Vagina (tissue), 2 donors: ENCODE measurements at places on chromosomes 3 and 15.

- no peak overlapping the region for H3K27ac ChIP-seq
- H3K27me3 ChIP-seq, result no peaks in the 10 kb centered on the region
These were observed 121.2 kb upstream of the PLXND1 start for GRCh38 chr3:129727707-129728106.

DNA sequence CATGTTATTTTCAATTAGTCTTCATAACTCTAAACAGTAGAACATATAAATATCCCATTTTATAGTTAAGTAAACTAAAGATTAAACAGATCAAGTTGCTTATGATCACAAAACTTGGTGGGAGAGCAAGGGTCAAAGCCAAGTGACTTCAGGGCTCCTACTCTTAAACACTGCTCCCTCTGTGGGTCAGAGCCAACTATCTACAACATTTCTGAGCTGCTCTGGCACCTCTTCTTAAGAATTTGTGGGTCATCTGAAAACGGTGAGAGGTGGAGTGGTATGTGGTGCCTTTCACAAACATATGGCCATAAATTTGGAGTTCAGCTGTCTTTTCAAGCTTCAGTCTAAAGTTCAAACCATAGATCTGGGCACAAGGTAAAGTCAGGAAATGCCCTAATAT lies 10.9 kb downstream of the ATG3 start:
- DNase-seq, result no peak
- H3K27ac ChIP-seq, result no peak overlapping the region
- no peaks in the 10 kb centered on the region for H3K27me3 ChIP-seq
- peaks cover 24% of the 10 kb centered on the region for H3K36me3 ChIP-seq
- peaks cover 16% of the 10 kb centered on the region for H3K4me1 ChIP-seq
- no peak overlapping the region for H3K4me3 ChIP-seq

DNA sequence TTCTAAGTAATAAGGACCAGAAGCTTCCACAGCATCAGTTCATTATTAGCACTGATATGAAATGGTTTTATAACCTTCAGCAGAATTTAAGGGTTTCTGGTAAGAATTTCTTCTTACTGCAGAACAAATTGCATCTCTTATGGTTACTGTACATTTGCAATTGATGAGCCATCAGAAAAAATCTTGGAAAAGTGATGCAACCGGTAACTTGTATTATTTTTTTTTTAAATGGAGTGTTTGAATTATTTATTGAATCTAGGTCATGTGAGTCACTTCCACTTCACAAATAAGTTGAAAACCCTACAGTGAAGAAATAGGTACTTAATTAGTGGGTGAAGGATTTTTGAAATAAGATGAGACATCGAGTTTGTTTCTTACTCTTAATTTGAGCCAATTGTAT lies 786.0 kb downstream of the TUSC7 start:
- H3K4me1 ChIP-seq, result no peaks in the 10 kb centered on the region
- H3K4me3 ChIP-seq, result no peak overlapping the region
- no peaks in the 10 kb centered on the region for H3K27me3 ChIP-seq
- H3K27ac ChIP-seq, result no peak overlapping the region
- no peak for DNase-seq

DNA sequence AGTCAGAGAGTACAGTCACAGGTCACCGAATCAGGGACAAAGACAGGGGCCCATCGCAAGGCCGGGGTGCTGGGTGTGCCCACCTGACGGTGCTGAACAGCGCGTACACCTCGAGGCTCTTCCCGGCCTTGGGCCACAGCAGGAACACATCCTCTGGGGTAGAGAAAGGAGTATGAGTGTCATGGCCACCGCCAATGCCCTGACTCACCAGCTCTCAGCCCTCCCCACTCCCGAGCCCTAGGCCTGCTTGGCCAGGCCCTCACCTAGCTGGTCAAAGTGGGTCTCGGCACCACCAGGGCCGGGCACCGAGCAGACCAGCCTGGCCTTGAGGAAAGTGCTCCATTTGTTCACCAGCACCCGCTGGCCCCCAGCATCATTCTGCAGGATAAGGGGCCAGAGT lies 4.2 kb downstream of the SEMA3G start:
- H3K4me3 ChIP-seq, result no peak overlapping the region
- H3K27me3 ChIP-seq, result no peaks in the 10 kb centered on the region
- H3K36me3 ChIP-seq, result no peaks in the 10 kb centered on the region
- H3K4me1 ChIP-seq, result peaks cover 25% of the 10 kb centered on the region
- H3K27ac ChIP-seq, result no peak overlapping the region

- H3K4me3 ChIP-seq, result no peak overlapping the region
- no peaks in the 10 kb centered on the region for H3K4me1 ChIP-seq
- DNase-seq, result no peak
- H3K36me3 ChIP-seq, result no peaks in the 10 kb centered on the region
- no peaks in the 10 kb centered on the region for H3K27me3 ChIP-seq
These were observed 73.9 kb downstream of the PEX5L start for GRCh38 chr3:179962629-179963387.

DNA sequence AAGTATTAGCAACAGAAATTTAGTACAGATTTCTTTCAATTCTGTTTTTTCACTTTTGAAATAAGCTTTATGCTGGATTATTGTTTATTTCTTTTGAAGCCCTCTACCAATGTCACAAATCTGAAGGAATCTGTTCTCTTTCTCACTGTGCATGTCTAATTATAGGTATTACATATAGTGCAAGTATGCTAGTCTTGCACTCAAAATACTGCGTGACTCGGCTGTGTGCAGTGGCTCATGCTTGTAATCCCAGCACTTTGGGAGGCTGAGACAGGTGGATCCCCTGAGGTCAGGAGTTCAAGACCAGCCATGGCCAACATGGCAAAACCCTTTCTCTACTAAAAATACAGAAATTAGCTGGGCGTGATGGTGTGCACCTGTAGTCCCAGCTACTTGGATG lies 95.8 kb upstream of the PLAAT1 start:
- H3K27ac ChIP-seq, result no peak overlapping the region
- DNase-seq, result no peak
- no peaks in the 10 kb centered on the region for H3K4me1 ChIP-seq
- H3K36me3 ChIP-seq, result no peaks in the 10 kb centered on the region
- H3K4me3 ChIP-seq, result no peak overlapping the region
- no peaks in the 10 kb centered on the region for H3K27me3 ChIP-seq

- no peaks in the 10 kb centered on the region for H3K4me1 ChIP-seq
- no peak for DNase-seq
- H3K27ac ChIP-seq, result no peak overlapping the region
- H3K27me3 ChIP-seq, result no peaks in the 10 kb centered on the region
- H3K36me3 ChIP-seq, result no peaks in the 10 kb centered on the region
- H3K4me3 ChIP-seq, result no peak overlapping the region
These were observed 49.9 kb upstream of the FURIN start for GRCh38 chr15:90818251-90819210.

DNA sequence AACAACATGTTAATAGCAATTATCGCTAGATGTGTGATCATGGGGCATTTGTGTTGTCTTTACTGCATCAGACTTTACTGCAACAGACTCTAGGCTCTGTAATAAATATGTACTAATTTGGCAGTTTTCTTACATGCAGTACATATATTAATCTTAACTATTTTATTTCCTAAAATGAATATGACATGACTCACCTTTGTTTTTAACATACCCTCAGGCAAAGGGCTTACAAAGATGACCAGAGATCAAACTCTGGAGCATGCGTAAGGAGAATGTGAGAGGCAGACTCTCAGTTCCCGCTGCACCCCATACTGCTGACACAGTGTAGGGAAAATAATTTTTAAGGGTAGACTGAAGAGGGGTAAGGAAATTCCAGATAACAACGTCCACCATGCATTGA lies 7.2 kb upstream of the FAM174B start:
- no peak overlapping the region for H3K27ac ChIP-seq
- H3K27me3 ChIP-seq, result no peaks in the 10 kb centered on the region
- H3K4me3 ChIP-seq, result no peak overlapping the region

DNA sequence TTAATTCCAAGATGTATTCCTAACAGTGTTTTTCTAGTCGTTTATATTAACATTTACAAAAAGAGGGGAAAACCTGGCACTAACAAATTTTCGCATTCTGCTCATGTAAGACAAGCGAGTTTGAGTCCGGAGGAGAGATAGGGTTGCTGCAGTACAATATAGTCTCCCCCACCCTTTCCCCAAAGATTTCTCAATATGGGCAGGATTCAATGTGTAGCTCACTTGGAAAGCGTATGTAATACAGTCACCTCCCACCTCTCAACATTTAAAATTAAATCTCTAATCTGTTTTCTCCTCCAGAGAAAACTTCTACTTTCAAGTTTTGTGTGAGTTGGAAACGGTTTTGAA lies 57.9 kb downstream of the CMSS1 start:
- H3K4me1 ChIP-seq, result peaks cover 31% of the 10 kb centered on the region
- H3K27me3 ChIP-seq, result no peaks in the 10 kb centered on the region
- H3K4me3 ChIP-seq, result peak overlapping the region; percentile 71
- no peaks in the 10 kb centered on the region for H3K36me3 ChIP-seq
- no peak for DNase-seq

- no peak overlapping the region for H3K27ac ChIP-seq
- H3K4me3 ChIP-seq, result no peak overlapping the region
- DNase-seq, result no peak
- no peaks in the 10 kb centered on the region for H3K36me3 ChIP-seq
These were observed 9.2 kb downstream of the CADM2 start for GRCh38 chr3:84967767-84968581.

DNA sequence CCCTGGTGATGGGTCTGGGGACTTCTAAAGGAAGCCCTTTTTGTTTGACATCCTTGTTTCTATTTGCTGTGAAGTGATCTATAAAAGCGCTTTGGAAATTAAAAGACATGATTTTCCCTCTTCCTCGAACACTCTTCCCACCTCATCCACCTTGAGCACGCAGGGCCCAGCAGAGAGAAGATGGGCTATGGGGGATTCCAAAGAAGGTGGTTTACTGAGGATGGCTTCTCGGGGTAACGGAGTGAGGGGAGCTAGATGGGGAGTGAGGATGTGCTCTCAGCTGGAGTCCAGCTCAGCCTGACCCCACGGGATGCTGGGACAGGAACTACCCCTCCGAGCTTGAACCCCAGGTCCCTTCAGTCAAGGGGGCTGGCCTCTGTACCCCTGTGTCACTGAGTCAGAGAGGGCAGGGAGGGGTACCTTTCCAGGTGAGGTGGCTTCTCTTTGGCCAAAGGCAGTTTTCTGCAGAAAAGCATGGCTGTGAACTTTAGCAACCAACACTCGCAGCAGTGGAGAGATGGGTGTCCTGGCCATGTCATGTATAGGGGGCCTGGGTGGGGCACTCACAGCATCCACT lies 180.7 kb upstream of the SMAD3 start:
- H3K36me3 ChIP-seq, result no peaks in the 10 kb centered on the region
- H3K4me3 ChIP-seq, result no peak overlapping the region
- no peak overlapping the region for H3K27ac ChIP-seq
- no peaks in the 10 kb centered on the region for H3K27me3 ChIP-seq

DNA sequence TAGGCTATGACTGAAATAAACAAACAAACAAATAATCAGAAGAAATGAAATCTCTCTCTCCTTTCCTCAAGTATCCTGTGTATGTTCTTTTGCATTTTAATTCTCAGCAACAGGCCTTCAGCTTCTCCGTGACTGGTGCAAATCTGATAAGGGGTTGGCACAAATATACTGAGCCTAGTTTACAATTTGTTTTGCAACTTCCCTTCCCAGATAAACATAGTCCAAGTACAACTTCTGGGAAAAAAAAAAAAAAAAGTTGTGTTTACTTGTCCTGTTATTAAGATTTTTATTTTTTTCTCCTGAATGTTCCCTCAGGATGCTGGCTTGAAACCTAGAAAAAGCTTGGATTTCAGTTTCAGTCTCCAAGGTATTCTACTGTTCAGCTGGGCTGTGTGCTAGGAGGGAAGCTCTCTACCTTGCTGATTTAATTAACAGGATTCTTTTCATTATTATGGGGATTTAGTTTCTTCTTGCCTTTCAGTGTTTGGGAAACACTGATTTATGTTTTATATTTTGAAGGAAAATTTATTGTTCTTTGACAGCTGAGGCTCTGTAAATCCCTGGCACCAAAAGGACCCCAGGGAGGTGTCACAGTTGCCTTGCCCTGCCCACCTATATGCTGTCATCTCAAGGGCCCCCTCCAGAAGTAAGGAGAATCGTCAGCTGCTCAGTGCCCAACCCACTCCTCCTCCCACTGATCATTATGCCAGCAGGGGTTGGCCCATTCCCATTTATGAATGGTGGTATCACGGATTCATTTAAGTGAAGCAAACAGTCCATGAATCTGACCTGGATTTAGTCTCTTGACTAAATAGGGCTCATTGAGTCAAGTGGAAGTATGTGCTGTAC lies 185.2 kb downstream of the MEIS2 start:
- H3K27me3 ChIP-seq, result no peaks in the 10 kb centered on the region
- H3K36me3 ChIP-seq, result no peaks in the 10 kb centered on the region
- H3K4me3 ChIP-seq, result no peak overlapping the region
- peaks cover 10% of the 10 kb centered on the region for H3K4me1 ChIP-seq
- H3K27ac ChIP-seq, result no peak overlapping the region

DNA sequence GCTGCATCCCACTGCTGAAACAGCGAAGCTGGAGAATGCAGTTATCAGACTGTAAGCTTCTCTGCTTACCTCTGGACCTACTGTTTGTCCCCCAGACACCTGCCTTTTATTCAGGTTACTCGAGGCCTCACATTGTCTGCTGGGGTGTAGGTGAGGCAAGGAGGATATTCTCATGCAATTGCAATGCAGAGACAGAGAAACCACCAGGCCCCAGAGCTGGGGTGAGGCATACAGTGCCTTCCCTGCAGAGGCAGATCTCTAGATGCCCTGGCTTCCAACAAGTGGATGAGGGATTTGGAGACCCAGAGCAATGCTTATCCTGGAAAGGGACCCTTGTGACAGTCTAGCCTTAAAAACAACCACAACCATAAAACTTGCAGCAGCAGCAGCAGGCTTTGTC lies 263.4 kb upstream of the ST8SIA2 start:
- no peak overlapping the region for H3K4me3 ChIP-seq
- DNase-seq, result no peak
- H3K4me1 ChIP-seq, result no peaks in the 10 kb centered on the region

DNA sequence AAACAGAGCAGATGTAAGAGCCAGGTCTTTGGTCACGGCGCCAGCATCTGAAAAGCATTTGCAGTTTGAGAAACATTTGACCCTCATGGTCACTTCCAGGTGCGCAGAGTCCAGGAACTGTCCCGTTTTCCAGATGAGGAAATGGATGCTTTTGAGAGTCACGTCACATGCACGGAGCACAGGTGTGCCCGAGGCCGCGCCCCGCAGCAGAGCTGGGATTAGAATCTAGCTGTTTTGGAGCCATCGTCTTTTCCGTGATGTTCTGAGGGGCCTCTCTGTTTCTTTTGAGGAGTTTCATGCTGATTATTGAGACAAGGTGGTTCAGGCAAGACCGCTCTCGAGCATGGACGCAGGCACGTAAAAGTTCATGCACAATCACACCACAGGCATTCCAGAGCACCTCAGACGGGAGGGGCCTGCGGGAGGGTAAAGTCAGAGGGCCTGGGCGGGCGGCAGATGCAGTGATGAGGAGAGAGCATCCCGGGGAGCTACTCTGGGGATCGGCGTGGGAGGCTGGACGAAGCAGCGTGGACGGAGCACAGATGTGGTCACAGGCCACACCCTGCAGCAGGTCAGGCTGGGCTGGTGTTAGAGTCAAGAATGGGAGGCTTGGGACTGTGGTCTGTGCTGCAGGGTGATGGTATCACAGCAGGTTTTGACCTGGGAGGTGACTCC lies 139.2 kb upstream of the MEF2A start:
- DNase-seq, result no peak
- no peaks in the 10 kb centered on the region for H3K27me3 ChIP-seq
- H3K27ac ChIP-seq, result peak overlapping the region; percentile 78
- H3K36me3 ChIP-seq, result no peaks in the 10 kb centered on the region
- H3K4me1 ChIP-seq, result peaks cover 23% of the 10 kb centered on the region
